GM10248 (cell line): ENCODE measurements at places on chromosomes 6 and 20.

GRCh38 chr20:37688093-37688492 is 5.7 kb upstream of the CTNNBL1 start:
- no peak for DNase-seq

GRCh38 chr20:58969439-58969838 is 11.6 kb upstream of the NELFCD start:
- DNase-seq: no peak

DNA sequence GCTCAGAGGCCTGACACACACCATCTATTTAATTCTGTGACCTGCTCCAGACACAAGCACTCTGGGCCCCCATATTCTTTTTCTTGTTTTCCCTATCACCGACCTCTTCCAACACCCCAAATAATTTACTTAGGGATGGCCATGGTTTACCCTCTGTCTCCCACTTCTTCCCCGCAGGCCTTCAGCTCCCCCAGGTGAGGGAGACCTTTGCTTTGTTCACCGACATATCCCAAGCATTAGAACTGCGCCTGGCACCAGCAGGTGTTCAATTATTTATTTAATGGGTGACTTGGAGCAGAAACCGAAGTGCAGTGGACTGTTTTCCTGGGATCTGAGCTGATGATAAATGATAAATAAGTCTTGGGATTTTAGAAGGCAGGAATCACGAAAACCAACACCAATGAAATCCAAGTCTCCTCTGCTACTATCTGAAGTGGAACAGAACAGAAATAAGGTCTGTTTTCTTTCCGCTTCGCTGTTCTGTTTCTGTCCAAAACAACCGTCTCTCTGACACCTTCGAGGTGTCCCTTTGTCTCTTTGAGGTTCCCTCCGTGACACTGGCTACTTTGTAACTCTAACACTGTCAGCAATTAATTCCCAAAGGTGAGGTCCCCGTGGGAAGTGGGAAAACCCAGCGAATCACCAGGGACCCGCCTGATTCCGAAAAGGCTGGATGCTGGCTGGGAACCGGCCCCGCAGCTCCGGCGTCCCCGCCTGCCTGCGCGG is 1.1 kb upstream of the RIN2 start:
- no peak for DNase-seq

DNA sequence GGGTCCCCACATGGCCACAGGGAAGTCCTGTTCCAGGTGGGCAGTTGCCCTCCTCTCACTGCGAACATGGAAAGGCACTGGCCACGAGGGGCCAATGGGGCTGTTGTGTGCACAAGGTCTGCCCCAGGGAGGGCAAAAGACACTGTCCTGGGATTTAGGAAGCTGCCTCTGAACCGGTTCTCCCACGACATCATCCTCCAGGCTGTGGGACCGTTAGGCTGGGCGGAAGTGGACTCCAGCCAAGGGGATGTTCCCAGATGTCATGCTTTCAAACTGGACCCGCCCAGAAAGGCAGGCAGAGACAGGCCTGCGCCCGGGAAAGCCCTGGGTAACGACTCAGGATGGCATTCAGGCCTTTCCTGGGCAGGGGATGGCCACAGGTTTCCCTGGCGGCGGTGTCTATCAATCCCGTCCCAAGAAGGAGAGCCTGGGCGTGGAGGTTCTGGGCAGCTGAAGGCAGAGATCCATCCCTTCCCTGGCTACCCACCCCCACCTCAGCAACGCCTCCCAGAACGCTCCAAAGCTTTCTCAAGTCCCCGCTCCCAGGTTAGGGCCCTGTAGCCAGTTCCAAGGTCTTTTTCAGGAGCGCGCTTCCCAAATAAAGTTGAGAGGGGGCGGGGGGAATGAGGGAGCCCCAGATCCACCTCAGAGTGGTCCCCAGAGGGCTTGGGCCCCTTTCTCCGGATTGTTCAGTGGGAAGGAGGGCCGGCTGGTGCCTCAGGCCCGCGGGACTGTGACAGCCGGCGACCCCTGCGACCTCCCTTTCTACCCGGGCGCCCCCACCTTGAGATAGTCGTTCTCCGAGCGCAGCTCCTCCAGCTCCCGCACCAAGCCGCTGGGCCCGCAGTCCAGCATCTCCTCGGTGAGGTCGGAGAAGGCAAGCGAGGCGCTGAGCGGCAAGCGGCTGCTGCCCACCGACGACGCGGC is 13.8 kb upstream of the TLDC2 start:
- no peak for DNase-seq

GRCh38 chr6:37972994-37973757 is 153.6 kb downstream of the ZFAND3 start:
- no peak for DNase-seq

- DNase-seq: peak; percentile 83
These were observed at the start of gene PM20D2 for GRCh38 chr6:89145956-89146717. TSS of gene PM20D2 (plus strand) at chr6:89146055. CDS start at chr6:89146145, 90 bp downstream.
